ENCODE measurements at places on chromosomes 5 and 9.

DNA sequence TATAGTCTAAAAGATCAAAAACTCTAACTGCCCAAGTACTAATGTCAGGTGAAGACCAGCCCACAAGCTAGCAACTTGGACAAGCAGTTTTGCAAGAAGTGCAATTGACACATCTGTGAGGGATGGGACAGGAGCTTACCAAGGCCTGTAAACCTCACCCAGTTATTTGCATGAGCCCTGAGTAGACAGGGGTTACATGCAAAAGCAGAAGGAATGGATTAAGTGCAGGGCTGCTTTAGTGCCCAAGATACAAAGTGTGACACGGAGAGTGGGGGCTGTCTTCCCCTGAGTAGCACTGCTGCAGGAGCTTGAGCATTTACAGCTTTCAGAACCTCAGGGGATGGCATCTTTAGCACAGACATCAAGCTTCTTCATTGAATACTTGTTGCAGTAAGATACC lies 286.7 kb downstream of the ELAVL2 start:
- no peak for DNase-seq

DNA sequence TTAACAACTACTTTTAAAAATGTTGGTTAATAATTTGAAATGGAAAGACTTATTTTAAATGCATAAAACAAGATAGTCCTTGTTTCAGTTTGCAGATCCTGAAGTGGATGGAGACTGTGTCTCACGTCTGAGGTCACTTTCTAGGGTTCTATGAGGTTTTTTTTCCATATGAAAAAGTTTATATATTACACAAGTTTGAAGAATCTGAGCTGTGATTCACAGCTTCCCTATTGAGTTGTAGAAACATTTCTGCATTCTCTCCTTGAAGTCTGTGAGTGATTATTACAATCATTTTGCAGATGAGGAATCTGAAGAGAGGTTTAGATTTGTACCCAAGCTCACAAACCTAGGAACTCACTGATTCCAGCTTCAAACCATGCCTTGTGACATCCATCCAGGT lies 442.5 kb upstream of the KLF4 start:
- no peak for DNase-seq

- no peak for DNase-seq
These were observed 43.5 kb upstream of the PJA2 start for GRCh38 chr5:109453251-109453650.

- DNase-seq, result no peak
These were observed 271.4 kb downstream of the ELAVL2 start for GRCh38 chr9:23554686-23555085.

DNA sequence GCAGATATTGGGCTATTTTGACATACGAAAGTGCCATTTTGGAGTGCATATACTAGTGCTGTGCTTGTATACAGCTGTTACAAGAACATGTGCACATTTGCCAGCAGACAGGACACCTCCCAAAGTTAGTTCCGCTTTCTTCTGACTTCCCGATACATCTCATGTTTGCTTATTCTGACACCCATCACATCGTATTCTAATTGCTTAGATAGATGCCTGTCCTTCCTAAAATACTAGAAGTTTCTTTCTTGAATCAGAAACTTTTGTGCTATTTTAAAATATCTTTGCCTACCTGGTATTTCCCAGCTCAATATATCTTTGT lies 177.8 kb downstream of the TTLL11 start:
- peak; percentile 11 for DNase-seq

DNA sequence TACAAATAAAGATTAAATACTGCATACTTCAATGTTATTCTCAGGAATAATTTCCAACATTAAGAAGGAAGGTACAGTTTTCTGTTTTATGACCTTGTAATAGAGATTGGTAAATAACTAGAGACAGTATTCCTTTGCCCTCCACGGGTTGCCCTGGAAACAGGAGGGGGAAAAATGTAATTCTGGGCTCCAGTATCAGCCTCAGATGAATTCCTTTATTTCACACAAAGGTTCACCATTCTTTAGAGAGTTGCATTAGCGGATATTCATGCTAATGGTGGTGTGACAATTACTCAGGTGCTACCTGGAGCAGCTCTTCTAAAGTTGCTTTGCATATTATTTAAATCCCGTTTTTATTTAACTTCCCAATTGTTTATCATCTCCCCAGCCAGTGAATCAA lies 42.6 kb downstream of the CETN3 start:
- DNase-seq, result no peak

GRCh38 chr5:67377631-67378030 lies 181.0 kb upstream of the CD180 start:
- DNase-seq, result no peak

- DNase-seq, result no peak
These were observed 1651.5 kb downstream of the EFNA5 start for GRCh38 chr5:106019261-106019660.

DNA sequence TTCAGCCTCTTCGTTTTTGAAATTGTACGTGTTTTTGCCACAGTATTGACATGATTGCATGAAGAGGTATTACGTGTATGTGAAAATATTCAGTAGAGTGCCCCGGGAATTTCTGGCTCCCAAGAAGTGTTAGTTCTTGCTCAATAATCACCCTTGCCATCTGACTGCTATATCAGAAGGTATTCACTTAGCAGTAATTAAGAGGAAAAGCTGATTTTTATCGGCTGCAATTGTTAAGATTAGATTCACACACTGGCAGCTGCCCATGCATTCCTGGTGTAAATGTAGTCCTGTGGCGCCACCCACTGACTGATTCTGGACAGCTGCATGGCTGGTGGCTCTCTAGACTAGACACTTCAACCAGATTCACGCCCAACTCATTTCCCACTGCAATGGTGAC lies 440.1 kb upstream of the ADAMTS16 start:
- DNase-seq, result no peak

GRCh38 chr9:127253446-127253845 lies 11.1 kb upstream of the GARNL3 start:
- DNase-seq, result no peak

DNA sequence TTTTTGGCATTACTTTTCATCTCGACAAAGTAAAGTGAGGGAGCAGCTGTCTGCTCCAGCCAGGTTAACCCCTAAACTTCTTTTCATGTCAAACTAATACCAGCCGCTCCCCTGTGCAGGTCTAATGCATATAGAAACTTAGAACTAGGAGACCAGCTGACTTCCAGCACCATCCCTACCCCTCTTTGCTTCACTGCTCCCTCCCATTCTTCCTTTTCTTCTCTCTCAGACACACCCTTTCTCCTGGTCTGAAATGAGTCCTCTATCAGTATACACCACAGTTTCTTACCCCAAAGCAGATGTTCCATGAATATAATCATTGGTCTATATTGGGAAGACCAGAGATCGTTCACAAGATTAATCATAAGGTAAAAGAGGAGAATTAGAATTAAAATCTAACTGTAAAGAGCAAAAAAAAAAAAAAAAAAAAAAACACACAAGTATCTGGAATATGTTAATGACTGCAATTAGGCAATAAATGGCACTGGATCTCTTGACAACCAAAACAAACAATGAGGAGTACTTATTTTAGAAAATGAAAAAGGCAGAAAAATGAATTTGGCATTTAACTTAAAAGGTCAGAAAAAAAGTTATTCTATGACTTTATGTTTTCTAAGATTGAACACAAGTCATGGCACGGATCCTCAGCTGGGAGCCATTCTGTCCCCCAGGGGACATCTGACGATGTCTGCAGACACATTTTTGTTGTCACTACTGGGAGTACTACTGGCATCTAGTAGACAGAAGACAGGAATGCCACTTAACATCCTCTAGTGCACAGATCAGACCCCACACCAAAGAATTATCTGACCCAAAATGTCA lies 209.8 kb downstream of the PJA2 start:
- no peak for DNase-seq

DNA sequence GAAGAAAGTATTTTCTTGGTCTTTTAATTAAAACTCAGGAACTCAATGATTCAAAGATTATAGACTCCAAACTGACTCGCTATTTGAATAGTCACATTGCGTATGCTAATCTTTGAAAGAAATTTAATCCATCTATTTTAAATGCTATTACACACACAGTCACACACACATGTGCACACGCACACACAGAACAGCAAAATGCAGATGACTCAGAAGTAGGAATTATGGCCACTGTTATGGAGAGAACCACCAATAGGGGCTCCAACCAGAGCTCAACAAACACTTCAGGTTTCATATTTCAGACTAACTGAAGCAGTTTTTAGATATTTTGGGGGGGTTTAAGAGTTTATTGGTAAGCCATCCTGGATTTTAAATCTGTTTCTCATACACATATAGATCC lies 1917.9 kb downstream of the EFNA5 start:
- DNase-seq, result no peak

DNA sequence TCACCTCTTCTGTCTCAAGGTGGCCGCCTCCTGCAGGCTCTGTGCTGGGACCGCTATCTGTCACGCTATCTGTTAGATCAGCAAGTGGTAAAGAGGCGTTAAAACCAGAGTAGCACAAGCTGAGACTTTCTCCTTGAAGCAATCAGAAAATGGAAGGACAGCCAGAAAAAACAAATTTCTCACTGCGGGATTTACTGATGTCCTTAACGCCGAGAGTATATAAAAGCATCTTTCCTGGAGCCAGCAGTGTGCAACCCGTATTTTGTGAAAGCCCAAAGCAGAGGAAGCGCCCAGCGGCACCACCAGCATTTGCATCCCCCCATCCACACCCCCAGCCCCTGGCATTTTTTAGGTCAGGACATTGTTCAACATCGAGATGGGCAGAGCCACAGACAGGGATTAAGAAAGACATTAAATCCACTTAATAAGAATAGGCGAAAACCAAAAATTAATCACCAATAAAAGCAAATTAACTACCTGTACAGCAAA lies 48.6 kb downstream of the DUSP1 start:
- DNase-seq, result no peak

GRCh38 chr5:160442824-160443431 lies 21.3 kb downstream of the PTTG1 start:
- no peak for DNase-seq

DNA sequence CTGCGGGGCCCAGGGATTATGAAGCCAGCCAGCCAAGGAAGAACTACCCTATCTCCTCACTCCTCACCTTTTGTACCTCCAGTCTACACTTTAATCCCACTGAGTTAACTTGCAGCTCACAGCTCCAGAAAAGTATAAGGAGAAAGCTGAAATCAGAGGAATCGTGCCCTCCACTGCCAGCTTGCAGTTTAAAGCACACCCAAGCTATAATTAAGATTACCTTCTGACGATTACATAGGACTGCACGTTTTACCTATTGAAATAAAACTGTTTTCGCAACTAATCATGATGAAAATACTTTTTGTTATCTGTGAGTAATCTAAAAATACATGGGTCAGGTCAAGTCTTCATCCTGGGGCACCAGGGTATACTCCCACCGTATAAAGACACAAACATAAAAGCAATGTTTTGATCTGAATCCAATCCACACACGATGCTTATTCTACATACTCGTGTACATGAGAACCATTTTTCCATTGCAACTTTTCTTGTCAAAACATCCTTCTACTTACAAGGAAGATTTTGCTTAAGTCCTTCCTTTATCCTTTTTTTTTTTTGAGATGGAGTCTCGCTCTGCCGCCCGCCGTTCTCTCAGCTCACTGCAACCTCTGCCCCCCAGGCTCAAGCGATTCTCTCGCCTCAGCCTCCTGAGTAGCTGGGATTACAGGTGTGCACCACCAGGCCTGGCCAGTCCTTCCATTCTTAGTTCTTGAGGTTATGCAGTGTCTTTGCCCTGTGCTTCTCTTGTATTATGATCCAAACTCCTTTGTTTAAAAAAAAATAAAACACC lies 7.6 kb downstream of the RPL37 start:
- no peak for DNase-seq

GRCh38 chr5:146426853-146427618 lies 20.1 kb upstream of the TCERG1 start:
- peak; percentile 49 for DNase-seq

- DNase-seq, result no peak
These were observed 39.9 kb downstream of the MVB12B start for GRCh38 chr9:126366366-126367011.

- DNase-seq, result no peak
These were observed 141.8 kb upstream of the CD180 start for GRCh38 chr5:67338421-67338820.

DNA sequence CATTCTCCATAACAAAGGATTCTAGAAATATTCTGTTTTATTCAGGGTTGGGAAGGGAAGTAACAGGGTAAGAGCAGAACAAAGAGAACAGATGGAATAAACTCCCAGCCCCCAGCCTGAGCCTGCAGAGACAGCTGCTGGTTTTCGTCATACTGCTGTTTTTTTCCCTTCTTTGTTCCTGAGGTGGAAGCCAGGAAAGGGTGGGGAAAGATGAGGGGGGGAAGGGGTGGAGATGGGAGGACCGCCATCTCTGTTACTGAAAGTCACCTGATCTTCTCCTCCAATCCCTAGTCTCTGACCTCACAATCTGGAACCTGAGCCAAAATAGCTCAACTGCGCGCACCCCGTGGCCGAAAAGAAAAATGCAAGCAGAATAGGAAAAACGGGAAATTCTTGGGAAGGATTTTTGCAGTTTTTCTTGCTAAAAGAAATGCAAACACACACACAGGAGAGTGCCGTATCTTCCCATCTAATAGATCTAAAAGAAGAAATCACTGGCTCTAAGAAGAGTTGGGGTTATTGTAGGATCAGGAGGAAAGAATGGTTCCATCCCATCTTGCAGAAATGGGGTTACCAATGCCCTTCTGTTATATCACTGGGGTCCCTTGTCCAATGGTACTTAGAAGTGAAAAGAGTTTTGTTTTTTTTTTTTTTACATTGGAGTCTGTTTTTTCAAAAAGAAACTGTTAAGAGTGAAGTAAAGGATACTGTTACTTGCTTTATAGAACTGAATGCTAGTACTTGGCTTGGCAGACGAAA lies 57.9 kb downstream of the DIAPH1 start:
- peak; percentile 48 for DNase-seq

GRCh38 chr5:73908395-73908794 lies 282.4 kb downstream of the ARHGEF28 start:
- no peak for DNase-seq

- DNase-seq, result no peak
These were observed at the start of gene ARL10 for GRCh38 chr5:176365351-176366231. Gene ARL10, plus strand, starts transcription at chr5:176365487. Its CDS starts 77 bp downstream, at chr5:176365564.

DNA sequence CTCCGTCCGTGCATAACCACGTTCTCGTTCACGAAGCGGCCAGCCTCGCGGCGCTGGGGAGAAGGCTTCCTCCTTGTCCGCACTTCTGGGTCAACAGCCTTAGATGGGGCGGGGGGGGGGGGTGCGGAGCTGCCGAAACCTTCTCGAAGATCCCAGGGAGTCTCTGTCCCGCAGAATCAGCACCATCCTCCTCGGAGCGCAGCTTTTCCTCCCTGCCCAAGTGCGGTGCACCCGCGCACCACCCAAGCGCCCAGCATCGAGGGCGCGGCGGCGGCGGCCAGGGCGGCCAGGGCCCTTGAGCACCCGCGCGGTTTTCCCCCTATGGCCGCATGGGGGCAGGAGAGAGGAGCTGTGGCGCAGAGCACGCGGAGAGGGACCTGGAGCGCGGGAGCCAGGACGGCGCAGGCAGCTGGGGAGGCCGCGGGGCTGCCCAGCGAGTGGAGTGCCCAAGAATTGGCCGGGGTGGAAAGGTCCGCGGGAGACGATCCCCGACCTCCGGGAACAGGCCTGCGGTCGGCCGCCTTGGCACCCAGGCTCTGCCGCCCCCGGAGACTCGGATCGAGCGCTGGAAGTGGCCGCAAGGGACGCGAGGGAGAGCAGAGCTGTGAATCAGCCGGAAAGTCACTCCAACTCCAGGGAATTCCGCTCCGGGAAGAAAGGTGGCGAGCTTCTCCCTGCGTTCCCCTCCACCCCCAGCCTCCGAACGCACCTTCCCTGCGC lies 43.1 kb downstream of the TMEM174 start:
- DNase-seq, result peak; percentile 65

Data from hematopoietic multipotent progenitor cell treated with erythropoietin and hydrocortisone succinate and interleukin-3 and kit ligand, for 15 days (in vitro differentiated cells).